BJ (cell line): ENCODE measurements at places on chromosomes 16 and 17.

- DNase-seq = no peak
These were observed 31.6 kb downstream of the SOX9 start for GRCh38 chr17:72152387-72152929.

GRCh38 chr17:47253541-47254402 is at the start of gene ITGB3:
Gene ITGB3 (plus strand): TSS chr17:47253827. CDS start chr17:47253862, 35 bp downstream.
- no peak for DNase-seq

DNA sequence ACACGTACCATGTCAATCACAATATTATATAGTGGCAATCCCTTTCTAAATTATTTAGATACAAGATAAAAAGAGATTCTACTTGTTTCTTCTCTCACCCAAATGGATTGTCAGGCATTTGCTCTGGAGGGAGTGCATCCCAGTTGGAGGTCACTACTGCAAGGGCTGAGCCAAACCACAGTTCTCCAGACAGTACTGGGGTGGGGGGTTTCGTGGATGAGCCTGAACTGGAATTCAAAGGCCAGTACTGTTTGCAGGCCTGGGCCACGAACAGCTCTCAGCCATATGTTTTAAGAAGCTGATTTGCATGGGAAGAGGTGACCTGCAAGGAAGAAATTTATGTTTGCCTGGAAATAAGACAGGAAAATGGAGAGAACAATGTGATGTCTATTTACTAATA is 314.9 kb downstream of the PMP22 start:
- DNase-seq = no peak

GRCh38 chr16:49575346-49576172 is 202.0 kb downstream of the C16orf78 start:
- DNase-seq = no peak

DNA sequence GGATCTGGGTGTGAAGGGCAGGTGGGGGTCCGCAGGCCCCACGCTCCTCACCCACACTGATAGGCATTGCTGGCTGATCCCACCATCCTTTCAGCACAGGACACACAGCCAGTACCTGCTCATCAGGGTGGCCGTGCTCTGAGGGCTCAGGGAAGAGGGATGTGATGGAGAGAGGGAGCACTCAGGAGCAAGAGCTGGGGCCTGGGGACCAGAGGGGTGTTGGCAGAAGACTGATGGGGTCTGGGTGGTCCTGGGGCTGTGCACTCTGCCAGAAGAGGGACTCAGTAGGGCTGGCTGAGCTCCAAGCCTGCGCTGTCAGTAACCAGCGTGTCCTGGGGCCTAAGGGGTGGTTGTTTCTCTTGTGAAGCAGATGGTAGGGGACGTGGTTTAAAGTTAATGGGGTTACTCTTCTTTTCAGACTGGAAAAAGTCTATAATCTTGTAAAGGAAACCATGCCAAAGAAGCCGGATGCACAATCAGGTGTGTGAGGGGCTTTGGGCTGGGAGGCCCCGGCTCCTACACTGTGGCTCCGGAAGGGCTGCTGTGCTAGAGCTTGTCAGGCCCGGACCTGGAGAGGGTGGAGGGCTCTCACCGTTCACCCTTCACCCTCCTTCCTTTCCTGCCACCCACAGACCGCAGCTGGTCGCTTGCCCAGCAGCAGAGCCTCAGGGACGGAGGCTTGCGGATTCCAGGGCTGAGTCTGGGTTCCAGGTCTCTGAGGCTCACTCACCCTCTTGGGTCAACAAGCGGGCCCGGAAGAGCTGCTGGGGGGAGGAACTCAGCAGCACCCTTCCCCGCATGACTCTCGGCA is 27.8 kb downstream of the POLR3E start:
- no peak for DNase-seq

- no peak for DNase-seq
These were observed 21.3 kb downstream of the DEF8 start for GRCh38 chr16:89969741-89970410.

DNA sequence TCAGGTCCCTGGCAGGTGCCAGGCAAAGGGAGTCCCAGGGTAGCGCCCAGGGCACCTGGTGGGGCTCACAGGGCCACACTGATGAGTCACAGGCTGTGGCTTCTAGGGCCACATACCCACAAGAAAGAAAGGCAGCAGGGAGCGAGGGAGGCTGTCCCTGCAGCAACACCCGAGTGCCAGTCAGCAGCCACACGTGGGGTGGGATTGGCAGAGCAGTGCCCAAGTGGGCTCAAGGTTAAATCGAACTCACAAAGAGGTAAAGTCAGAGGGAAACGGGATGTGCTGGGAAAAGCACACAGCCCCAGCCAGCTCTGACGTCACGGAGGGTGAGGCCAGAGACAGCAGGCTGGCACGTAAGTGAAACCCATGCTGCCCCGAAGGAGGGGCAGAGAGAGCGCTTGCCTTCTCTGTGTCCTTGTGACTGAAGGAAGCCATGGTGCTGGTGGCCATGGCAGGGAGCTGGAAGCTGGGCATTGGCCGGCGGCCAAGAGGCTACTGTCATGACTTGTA is 33.8 kb downstream of the FA2H start:
- DNase-seq = no peak

DNA sequence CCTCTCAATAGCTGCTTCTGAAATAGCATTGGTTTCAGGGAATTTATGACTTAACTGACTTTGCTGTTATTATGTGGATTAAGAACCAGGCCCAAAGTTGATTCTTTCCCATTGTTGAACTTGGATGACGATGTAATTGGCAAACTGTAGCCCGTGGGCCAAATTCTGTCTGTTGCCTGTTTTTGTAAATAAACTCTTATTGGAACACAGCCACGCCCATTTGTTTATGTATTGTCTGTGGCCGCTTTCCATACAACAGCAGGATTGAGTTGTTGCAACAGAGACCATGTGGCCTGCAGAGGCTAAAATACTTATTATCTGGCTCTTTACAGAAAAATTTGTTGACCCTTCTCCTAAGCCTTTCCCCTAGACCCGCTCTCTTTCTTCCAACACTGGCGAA is 31.6 kb downstream of the NTN1 start:
- no peak for DNase-seq

DNA sequence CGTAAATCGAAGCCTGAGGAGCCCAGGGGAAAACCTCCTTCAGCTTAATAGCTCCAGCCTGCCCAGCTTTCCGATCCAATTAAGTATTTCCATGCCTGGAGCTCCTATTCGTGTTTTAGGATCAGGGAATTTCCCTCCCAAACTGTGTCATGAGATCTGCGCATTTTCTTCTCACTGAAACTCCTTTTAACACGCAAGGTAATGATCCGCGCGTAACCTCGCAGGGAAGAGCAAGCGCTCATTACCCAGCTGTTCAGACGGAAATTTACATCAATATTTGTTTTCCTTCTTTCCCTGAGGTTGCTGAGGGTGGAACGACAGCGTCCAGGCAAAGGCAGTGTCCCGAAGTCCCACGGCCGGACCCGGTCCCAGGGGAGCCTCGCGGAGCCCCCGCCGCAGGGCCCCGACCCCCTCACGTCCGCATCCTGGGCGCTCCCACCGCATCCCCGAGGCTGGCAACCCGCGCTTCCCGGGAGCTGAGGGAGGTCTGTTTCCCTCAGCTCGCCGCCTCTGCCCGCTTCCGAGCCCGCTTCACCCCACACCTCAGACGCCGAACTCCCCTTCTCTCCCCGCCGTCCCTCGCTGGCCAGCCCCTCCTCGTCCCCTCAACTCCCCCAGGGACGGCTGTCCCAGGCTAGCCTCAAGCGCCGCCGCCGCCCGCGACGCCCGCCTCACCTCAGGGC is 415 bp downstream of the ABCA5 start:
- DNase-seq = peak; percentile 4

- no peak for DNase-seq
These were observed 924 bp downstream of the SMARCD2 start for GRCh38 chr17:63841350-63842172.

- no peak for DNase-seq
These were observed 88.1 kb downstream of the GOSR1 start for GRCh38 chr17:30565073-30565935.

DNA sequence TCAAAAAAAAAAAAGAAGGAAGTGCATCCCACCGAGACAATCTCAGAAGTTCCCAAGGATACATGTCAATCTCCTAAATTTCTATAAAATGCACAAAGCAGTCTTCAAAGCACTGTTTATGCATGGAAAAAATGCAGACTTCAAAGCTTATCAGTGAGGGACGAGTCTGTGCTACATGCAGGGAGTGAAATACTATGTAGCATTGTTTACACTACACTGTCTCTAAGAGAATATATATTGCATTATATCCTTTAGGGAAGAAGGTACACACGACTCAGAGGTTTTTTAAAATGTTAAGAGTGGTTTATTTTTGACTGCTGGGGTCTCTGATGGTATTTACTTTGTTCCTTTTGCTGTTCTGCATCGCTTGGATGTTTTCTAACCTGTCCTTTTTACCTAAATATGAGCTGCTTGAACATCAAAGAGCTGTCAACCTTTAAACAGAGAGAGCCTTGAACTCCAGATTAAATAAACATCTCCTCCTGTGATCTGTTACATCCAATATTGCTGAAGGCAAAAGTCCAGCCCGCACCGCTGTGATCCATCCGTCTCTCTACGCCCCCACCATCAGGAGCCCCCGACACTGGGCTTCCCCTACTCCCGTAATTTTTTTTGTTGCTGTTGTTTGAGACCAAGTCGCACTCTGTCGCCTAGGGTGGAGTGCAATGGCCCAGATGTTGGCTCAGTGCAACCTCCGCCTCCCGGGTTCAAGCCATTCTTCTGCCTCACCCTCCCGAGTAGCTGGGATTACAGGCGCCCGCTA is 1.4 kb downstream of the FBXO31 start:
- DNase-seq = no peak

DNA sequence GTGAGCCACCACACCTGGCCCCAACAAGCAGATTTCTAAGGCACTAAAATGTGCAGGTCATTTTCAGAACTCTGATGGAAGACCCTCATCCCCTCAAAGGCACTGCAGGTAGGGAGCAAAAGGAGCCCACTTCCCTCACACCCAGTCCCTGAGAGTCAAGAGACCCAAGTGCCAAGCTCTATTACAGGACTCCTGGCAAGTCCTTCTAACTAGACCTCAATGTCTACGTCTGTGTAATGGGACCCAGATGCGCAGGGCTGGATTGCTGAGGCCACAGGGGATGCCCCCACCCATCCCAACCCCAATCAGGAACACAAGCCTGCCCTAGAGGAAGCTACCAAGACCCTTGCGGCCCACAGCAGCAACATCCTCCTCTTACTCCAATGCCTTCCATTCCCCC is 2.7 kb downstream of the PLLP start:
- no peak for DNase-seq

DNA sequence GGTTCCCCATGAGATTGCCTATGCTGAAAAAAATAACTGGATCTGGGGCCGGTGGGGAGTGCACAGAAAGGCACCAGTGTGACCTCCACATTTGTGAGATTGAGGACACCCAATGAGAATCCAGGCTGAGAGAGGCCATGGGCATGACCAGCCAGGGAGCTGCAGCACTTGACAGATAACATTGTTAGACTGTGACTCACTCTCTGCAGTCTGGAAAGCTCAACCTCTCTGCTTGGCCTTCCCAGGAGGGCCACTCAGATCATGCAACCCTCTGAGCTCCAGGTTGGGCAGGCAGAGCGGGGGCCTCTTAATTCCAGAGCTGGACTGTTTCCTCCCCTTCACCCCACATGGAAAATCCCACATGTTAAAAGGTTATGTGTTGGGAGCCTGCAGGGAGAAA is 30.1 kb downstream of the FZD2 start:
- peak; percentile 85 for DNase-seq

DNA sequence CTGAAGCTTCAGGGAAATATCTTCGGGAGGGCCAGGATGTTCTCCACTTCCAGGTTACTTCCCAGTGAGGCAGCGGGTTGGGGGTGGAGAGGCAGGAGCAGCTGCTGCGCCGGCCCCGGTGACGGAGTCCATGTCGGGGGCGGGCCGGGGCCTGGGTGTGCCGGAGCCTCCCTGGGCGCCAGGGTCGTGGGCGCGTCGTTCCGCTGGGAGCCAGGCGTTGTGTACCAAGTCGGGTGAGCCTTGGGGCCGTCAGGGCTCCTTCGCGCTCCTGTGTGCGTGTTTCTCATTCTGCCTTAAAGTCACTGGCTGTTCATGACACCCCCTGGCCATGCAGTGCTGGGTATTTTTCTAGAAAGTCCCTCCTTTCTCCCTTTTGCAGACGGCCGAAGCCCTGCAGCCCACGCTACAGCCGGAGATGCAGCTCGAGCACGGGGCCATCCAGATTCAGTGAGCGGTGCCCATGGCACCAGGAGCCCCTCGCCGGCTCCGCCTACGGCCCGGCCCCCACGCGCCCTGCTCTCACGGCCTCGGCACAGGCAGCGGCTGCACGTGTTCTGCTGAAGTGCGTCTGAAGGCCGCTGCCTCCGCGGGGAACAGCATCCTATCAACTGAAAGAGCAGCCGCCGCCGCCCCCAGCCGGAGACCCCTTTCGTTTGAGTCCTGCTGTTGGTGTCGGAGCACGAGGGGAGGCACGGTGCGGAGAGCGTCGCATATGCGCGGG is 125.1 kb downstream of the BANP start:
- no peak for DNase-seq

- DNase-seq = no peak
These were observed 5.4 kb downstream of the KCTD5 start for GRCh38 chr16:2687531-2688308.

DNA sequence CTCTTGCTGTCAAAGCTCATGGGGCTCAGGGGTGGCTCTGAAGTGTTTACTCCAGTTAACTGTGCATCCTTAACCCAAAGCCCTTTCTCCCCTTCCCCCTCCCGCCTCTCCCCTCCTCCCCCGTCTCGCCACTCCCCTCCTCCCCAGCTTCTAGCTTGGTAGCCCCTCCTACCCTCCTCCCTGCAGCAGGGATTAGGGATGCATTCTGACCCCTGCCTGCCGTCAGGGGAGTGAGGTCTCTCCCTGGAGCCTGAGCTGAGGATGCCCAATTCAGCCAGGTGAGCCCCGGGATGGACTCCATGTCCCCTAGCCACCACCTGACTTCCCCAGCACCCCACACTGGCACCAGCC is 1.6 kb downstream of the HS3ST6 start:
- no peak for DNase-seq

- DNase-seq = no peak
These were observed 10.6 kb upstream of the TMIGD1 start for GRCh38 chr17:30344283-30345088.

DNA sequence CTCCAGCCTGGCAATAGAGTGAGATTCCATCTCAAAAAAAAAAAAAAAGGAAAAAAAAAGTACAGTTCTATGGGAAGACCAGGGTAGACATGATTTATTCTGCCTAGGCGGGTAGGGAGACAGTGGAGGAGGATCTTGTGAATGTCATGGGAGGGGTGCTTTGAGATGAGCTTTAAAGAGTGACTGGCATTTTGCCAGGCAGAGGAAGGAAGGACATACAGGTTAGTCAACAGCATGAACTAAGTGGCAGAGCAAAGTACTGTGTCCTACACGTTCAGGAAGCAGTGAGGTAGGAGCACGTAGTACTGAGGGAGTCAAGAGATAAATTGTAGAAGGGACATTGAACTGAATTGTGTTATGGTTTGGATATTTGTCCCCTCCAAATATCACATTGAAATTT is 451.5 kb downstream of the TOX3 start:
- DNase-seq = no peak

DNA sequence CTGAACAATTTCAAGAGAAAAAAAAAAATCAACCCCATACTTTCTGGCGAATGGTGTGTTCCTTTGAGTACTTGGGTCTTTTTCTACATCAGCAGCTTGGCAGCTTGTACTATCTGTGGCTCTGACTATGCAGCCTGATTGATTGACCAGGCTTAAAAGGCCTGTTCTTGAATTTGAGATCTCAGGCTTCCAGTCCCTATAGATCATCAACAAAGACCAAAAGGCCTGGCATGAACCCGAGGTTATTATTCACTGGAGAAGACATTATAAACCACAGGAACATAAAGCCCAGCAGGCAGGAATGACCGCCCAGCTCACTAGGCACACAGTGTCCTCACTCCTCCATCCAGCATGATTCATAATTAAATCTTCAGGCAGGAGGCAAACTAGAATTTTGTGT is 32.1 kb upstream of the CDH3 start:
- no peak for DNase-seq

- DNase-seq = peak; percentile 60
These were observed 90.6 kb upstream of the CIBAR2 start for GRCh38 chr16:85202631-85203461.
